ENCODE measurements at places on chromosomes 12 and 14.

DNA sequence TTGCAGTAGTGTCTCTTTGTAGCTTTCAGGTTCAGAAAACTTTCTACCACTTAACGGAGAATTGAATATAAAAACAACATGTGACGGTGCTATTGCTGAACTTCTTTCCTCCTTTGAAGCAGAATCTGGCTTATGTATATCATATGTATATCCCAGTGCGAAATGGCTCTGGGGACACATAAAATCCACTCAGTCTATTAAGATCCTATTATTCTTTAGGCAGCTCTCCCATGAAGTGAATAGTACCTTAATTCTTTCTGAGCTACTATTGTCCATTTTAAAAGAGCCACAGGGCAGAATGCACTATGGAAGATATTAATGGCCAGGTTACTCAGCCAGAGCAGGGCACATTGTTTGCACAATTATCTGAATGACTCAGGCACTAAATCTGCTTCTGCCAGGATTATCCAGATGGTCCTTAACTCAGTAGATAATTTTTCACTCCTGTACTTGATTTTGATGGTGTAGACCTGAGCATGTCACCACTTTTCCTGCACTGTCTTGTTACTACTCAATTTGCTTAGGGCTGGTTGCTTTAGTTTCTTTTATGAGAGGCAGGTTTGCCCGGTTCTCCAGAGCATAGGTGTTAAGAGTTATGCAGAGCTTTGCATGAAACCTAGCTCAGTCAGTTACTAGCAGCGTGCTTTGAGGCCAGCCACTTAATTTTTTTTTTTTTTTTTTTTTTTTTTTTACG is 5.5 kb downstream of the CNTN1 start:
- DNase-seq: peak; percentile 21

GRCh38 chr14:89033756-89034155 is 209.3 kb downstream of the TTC8 start:
- DNase-seq: no peak

DNA sequence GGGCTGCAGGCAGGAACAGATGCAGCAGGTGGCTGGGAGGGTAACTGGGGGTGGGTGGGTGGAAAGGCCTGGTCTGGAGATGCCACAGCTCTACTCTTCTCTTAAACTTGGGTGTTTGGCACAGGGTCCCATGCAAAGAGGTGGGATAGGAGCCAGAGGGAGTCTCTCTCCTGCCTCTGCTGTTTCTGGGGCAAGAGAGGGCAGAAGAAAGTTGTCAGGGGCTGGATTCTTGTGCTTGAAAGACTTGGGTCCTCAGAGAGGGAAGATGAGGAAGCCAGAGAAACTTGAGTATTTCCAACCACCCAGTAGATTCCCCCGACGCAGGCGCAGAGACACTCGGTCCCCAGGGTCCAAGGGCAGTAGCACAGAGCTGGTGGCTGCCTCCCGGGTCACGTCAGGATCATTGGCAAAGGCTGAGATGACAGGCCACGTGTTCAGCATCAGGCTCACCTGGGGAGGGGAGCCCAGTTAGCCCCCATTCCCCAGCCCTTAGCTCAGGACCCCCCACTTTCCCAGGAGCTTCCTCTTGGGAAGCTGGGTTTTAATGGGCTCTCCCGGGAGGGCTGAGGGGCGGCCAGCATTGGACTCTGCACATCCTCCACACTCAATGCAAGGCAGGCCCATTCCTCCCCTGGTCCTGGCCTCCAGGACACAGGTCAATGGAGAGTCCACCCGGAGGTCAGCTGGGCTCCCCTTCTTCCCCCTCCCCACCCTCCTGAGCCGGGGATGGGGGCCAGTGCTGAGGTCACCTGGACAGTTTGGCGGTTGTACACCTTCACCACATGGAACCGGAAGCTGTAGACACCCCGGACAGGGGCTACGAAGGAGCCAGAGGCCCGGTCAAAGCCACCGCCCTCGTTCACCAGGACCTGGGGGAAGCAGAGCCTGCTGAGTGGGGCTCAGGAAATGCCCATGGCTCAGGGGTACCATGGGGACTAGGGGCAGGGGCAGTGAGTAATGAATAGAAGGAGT is 1.6 kb downstream of the CBLN3 start:
- no peak for DNase-seq

DNA sequence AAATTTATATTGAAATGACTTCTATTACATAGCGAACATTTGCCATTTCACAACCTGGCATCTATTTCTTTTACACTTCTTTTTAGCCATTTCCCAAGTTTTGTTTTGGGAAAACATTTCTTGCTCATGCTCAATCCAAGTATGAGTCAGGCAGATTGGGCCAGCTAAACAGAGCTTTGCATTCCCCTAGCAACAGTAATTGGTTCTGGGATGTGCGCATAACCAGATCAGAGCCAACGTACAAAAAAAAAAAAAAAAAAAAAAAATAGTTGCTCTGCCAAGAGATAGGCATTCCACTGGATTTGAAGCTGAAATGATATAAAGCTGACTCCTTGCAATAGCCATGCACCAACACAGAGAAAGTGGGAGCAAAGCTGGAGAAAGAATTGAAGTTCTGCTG is 37.5 kb downstream of the PLCZ1 start:
- peak; percentile 80 for DNase-seq

- no peak for DNase-seq
Measured at GRCh38 chr12:123268850-123269249, 2.8 kb downstream of the CDK2AP1 start.

DNA sequence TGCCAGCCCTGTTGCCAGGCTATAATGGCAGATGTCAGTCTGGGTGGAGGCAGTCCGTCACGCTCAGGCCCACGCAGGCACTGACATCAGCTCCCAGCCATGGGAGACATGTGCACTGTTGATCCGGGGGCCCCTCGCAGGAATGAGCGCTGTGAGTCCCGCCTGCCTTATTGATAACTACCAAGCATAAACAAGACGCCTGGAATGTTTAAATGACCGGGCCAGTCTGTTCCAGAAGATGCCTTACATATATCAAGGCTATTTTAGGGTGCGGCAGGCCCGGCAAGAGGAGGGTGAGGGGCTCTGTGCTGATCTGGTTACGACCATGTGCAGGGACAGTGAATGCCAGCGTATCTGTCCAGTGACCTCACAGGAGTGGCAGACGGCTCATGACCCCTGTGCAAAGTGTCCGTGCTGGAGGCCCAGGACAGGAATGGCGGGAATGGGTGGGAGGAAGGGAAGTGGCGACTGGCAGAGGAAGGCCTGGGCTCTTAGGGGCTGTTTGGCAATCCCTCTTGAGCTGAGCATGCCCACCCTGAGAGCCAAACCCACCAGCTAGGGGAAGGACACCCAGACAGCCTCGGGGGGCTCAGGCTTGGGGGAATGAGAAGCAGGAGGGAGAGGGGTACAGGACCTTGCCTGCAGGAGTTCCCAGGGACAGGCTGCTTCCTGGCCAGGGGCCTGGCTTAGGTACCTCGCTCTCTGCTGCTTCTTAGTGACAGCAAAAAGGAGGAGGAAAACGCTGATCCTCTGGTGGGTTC is 49.3 kb downstream of the DLK1 start:
- no peak for DNase-seq

DNA sequence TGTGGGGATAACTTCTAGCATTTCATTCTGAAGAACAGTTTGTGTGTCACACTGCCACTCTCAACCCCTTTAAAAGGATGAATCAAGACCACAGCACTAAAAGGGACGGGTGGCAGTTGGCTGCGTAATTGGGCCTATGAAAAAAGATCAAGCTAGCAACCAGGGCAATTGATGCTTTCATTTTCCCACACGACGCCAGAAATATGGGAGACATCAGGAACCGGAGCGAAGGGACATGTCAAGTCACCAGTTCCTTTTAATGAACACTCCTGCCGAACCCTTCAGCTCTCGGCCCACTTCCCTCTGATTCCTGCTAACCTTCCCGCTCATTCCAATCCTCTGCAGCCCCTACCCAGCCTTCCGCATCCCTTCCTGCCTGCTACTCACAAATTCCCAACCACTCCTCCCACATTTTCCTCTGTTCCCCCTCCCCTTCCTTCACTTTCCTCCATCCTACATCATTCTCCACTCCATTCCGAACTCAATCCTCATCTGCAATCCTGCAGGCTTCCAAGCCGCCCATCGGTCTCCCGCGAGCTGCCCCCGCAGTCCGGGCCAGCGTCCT is 753 bp downstream of the CSRNP2 start:
- peak; percentile 17 for DNase-seq

DNA sequence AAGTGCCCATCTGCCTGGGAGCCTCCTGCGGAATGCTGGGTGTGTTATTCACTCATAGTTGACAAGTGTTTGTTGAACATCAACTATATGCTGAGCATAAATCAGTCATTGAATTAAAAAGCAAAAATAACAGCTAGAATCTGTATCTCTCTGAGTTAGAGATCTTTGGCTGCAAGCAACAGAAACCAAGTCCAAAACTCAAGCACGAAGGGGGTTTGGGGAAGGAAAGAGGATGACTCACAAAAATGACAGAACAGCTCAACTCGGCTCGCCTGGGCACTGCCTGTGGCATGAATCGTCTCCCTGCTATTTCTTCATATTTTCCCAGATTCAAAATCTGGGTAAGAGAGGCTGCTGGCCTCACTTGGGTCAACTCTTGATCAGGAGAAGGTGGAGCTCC is 72.6 kb upstream of the NCOR2 start:
- peak; percentile 80 for DNase-seq

DNA sequence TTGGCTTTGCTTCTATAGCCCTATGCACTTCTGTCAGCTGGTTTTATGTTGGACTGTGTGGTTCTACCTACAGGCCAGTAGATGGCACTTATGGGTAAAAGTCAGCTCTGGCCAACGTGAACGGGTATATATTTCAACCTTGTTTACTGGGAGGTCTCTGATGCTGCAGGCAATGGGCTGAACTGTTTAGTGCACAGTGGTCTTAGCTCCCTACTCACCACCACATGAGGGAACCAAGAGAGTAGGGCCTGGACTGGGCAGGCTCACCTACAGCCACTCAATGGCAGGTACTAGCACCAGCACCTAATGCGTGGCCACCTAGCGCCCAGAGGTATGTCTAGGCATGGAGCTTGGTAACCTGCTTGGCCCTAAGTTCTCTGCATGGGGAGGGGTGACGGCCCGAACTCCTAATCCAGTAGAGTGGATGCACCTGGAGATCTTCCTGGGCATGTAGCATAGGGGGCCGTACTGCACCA is 481.8 kb downstream of the TMEM117 start:
- DNase-seq: peak; percentile 10

- peak; percentile 7 for DNase-seq
Measured at GRCh38 chr12:30329281-30329680, 366.4 kb downstream of the IPO8 start.

DNA sequence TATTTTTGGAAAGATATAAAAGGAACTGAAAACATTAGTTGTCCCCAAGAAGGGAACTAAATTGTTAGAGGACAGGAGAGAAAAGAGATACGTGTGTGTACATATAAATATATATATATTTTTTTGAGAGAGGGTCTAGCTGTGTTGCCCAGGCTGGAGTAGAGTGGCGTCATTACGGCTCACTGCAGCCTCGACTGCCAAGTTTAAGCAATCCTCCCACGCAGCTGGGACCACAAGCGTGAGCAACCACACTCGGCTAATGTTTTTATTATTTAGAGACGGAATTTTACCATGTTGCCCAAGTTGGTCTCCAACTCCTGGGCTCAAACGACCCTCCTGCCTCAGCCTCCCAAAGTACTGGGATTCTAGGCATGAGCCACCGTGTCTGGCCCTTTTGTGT is 16.2 kb upstream of the NOP2 start:
- DNase-seq: no peak

- no peak for DNase-seq
Measured at GRCh38 chr14:62665286-62665685, 380.0 kb downstream of the KCNH5 start.

GRCh38 chr12:66694666-66695613 is 16.1 kb upstream of the GRIP1 start:
- no peak for DNase-seq

DNA sequence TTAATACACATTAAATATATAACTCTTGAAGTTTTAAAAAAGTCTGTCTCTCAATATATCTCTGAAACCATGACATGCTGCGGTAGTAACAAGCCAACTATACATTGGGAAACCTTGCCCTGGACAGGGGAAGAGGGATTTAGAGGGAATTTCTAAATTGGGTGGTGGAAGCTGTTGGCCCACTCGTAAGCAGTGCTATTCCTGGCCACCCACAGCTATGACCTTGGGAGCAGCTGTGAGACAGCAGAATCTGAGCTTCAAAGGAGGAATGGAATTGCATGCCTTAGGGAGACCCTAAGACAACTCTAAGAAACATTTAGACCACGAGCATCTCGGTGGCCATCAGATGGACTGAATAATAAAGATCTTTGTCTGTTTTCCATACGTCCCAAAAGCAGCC is 15.8 kb upstream of the GCH1 start:
- DNase-seq: no peak

GRCh38 chr12:59382282-59383078 is 213.3 kb upstream of the SLC16A7 start:
- DNase-seq: no peak

- no peak for DNase-seq
Measured at GRCh38 chr12:68561830-68562229, 48.9 kb upstream of the RAP1B start.

GRCh38 chr12:111170543-111170942 is 198.4 kb downstream of the PHETA1 start:
- DNase-seq: no peak

DNA sequence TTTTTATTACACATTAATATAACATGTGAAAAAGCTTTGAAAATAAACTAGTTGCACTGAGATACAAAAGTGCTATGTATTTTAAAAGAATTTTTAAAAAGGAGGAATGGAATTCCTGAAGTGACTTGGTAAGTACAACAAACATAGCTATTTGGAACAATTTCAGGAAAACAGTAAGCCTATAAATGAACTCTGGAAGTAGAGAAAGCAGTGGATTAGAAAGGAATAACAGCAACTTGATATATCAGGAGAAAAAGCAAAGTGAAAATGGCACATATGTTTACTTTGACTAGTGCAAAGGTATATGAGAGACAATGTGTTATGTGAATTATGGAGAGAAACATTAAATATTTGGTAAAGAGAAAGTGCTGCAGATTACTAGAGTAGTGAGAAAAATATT is 811.7 kb downstream of the C12orf50 start:
- DNase-seq: no peak

GRCh38 chr12:100127766-100128511 is 14.7 kb downstream of the BLTP3B start:
- peak; percentile 81 for DNase-seq

DNA sequence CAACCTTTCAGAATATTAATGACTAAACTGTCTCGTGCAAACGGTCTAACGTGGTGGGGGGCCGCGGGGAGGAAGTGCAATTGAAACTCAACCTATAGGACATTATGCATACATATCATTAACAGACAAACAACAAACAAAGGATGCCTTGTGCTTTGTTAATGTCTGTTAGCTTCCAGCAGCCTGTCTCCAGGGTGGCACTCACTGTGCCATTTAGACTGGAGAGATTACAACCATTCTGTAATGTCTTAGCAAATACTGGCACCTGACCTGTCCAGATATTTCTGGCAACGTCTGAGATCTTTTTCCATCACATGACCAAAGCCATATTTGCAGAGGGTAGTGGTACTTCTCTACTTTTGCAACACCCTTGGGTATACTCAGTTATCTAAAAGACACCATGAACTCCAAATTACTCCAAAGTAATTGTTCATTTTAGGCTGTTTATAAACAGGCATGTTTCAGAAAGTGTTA is 11.6 kb downstream of the BHLHE41 start:
- no peak for DNase-seq
